PC-3 (cell line): ENCODE measurements at places on chromosomes 1 and 21. TPM values are rescaled to one million over a fixed set of nuclear protein-coding genes. Genes with fewer than 3 reads are reported as not detected.

Gene SYCP1
- total RNA-seq = not detected in 2 replicates

Gene CLDN14
- total RNA-seq = 8.9 and 10.9 TPM in 2 replicates

Gene FCGR3A
- not detected in 2 replicates for total RNA-seq

Gene KRTAP10-8
- not detected in 2 replicates for total RNA-seq

Gene CRYAA
- total RNA-seq = not detected in 2 replicates

Gene KCNJ9
- total RNA-seq = not detected in 2 replicates

Gene CCDC181
- total RNA-seq = 0.07 TPM in 1 of 2 replicates, not detected in the other

Gene SPRR4
- not detected in 2 replicates for total RNA-seq

Gene SLAMF6
- not detected in 2 replicates for total RNA-seq

Gene MPL
- 0.35 TPM in 1 of 2 replicates, not detected in the other for total RNA-seq

DNA sequence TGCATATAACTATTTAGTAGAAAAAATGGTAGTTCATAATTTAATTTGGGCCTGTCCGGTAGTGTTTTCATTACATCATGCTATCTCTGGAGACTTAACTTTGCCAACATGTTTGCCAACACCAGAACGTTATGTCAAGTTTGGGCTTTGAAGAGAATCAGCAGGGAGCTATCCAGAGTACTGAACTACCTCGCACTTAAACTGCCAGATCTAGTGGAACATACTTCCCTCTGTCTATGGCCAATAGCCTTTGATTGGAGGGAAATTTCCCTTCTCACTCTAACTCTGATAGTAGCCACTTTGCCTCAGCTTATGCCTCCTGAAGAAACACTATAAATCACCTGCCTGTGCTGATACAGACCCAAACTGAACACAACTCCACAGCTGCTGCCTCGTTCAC is 10.0 kb downstream of the LRRC53 start:
- DNase-seq = peak; percentile 61

DNA sequence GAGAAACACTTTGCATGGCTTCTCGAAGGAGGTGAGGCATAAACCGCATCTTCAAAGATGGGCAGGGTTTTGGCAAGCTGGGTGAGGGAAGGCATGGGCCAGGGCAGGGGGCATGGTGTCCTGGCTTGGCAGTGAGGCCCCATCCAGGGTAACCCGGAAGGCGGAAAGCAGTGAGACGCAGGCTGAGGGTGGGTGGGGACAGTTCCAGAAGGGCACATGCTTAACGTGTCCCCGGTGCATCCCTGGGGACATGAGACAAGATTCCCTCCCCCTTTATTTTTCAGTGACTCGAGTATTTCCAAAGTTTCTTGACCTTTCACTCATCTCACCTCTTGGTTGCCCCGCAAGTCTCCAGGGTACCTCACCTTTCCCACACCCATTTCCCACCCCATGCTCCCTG is 122.8 kb upstream of the SLC25A33 start:
- no peak for DNase-seq

- DNase-seq = no peak
These were observed 607.7 kb upstream of the USP24 start for GRCh38 chr1:55822891-55823290.

DNA sequence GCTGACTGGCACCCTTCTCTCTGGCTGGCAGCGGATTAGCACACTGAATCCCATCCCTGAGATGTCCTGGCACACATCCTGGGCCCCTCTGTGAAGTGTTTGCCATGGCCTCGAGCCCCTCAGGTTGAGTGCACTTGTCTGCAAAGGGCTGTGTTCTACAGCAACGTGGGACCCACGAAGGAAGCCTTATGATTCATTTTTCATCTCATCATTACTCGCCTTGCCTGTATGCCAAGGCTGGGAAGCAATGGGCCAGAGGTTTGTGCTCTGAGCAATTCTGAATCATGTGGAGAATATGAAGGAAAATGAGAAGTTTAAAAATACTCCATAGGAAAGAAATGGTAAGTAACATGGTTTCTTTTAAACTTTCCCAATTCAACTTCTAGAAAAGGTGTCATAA is 124.8 kb upstream of the LMO4 start:
- DNase-seq = peak; percentile 65

- DNase-seq = no peak
These were observed 16.1 kb upstream of the STMN1 start for GRCh38 chr1:25922056-25922970.

DNA sequence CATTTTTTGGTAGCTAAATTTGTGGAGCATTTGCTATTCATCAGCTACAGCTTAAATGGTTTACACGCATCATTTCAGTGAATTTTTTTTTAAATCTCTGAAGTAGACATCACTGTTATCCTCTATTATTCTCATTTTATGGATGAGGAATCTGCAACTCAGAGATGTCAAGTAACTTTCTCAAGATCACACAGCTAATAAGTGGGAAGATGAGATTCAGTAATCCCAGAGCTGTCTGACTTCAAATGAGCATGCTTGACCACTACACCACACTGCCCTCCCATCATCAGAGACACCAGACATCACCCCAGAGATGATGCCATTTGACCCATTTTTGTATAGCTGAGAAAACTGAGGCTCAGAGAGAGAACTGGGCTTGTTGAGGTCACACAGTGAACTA is 116.4 kb downstream of the RRAGC start:
- DNase-seq = no peak

GRCh38 chr1:160406131-160406968 is 6.0 kb downstream of the VANGL2 start:
- peak; percentile 47 for DNase-seq

- no peak for DNase-seq
These were observed 17.2 kb upstream of the C4BPB start for GRCh38 chr1:207071426-207071825.

GRCh38 chr21:28705616-28706015 is 287.1 kb downstream of the LTN1 start:
- no peak for DNase-seq

DNA sequence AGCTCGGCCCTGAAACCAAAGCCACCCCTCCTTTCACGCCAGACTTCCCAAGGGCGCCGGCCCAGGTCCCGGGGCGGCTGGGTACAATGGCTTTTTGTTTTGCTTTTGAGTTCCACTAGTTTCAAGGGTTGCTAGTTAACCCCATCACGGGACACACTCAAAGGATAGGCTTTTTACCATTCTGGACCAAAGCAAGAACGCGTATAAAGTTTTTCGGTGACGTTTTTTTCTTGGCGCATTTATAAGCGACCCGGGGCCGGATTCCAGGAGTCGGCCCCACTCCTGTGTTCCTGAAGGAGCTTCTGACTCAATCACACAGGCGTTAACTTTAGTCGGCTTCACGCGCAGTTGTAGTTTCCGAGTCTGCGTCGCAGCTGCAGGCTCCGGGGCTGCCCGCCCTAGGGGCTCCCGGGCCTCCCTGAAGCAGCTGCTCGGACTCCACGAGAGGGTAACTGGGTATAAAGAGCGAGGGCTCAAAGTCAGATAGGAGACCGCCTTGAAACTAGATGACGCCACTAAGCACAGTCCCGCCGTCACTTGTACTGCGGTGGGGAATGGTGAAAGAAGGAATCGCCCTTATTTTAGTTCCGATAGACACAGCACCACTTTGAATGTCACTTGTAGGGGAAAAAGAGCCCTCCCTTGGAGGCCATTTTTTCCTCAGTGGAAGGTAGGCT is 707 bp upstream of the KLHL21 start:
- peak; percentile 62 for DNase-seq

DNA sequence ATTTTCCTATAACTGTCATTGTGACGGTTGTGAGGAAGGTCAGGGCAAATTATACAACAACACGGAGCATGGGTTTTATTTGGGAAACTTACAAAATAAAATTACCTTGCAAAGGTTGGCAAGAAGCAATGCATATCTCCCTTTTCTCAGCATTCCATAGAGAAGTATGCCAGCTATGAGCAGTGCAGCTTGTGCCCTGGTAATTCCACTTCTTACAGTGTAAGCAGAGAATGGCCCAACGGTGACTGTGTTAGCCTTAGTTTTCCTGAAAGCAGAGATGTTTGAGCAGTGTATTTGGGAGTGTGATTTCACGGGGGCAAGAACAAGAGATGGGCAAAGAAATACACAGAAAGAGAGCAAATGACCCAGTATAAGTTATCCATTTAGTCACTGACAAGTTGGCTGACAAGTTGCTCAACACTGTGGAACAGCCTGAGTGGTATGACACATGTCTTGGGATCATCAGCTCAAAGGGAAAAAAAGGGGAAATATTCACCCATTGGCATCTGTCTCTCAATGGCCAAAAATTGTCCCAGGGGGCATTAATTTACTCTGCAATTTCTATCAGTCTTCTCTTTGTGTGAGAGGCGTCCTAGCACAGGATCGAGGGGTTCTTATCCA is 210.9 kb upstream of the NRIP1 start:
- peak; percentile 38 for DNase-seq

DNA sequence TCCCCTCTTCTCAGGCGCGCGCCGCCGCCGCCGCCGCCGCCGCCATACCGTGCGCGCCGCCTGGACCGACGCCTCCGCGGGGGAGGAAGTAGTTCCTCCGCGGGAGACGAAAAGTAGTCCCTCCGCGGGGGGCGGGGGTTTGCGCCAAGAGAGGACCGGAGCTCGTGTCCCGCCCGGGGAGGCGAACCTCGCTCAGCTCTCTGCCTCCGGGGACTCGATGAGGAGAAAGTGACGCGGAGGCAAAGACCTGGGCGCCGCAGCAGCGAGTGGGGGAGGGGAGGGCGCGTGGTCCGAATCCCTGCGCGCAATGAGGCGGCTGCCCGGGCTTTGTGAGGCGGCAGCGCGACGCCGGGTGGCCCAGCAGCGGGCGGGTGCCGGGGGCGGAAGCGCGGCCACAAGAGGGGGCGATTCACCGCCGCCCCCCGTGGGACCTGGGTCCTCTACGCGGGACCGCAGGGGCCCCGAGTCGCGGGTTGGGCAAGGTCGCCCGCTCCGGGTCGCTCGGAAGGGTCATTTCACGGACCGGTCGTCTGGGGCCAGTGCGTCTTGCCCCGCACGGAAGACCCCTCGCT is at the start of gene BRWD1:
Gene BRWD1 (minus strand): TSS at position 62 of the 572 bp plus-strand sequence. CDS start 141 bp downstream, outside the sequence.
- peak; percentile 77 for DNase-seq

GRCh38 chr1:211490821-211491415 is 1.0 kb downstream of the RD3 start:
- no peak for DNase-seq

GRCh38 chr1:67537667-67538018 is 107.4 kb upstream of the SERBP1 start:
- no peak for DNase-seq

DNA sequence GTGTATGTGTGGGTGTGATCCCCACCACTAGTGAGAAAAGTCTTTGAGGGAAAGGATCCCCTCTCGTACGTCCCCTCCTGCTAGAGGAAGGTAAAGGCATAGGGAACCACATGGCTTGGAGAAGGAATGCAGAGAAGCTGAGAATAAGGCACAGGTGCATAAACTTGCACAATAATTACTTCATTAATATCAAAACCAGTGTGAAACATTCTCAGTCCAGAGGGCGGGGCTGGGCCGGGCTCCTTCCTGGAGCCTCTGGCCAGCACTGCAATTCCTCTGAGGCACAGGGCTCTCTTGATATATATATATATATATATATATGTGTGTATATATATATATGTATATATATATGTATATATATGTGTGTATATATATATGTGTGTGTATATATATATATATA is 162.6 kb downstream of the TSEN15 start:
- DNase-seq = no peak

DNA sequence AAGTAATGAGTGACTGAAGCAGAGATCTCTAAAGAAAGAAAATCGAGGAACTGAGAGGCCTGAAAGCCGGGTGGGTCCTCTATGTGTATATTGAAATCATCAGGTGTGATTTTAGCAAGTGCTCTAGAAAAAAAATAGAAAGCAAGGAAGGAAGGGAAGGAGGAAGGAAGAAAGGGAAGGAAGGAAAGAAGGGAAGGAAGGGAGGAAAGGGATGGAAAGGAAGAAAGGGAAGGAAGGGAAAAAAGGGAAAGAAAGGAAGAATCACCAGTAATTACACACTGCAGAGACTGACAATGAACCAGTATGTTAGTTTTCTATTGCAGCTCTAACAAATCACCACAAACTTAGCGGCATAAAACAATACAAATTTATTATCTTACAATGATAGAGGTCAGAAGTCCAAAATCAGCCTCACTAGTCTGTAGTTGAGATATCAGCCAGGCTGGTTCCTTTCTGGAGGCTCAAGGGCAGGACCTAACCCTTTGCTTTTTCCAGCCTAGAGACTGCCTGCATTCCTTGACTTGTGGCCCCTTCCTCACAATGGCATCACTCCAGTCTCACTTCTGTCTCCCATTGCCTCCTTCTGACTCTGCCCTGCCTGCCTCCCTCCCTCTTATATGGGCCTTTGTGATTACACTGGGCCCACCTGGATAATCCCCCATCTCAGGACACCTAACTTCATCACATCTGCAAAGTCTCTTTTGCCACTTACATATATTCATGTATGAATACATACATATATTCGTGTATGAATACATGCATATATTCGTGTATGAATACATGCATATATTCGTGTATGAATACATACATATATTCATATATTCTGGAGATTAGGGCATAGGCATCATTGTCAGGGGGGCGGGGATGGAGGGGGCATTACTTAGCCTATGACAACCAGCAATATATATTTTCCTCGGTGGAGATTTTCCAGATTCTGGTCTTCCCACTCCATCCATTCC is 47.5 kb upstream of the CDC42BPA start:
- DNase-seq = no peak

GRCh38 chr21:25887646-25888306 is 153.0 kb downstream of the GABPA start:
- DNase-seq = no peak

GRCh38 chr1:32480003-32480402 is 15.1 kb downstream of the ZBTB8B start:
- no peak for DNase-seq

GRCh38 chr1:178581351-178582303 is 68.7 kb downstream of the TEX35 start:
- DNase-seq = no peak

- DNase-seq = peak; percentile 45
These were observed 12.9 kb upstream of the RNU1-4 start for GRCh38 chr1:16727190-16728111.

- no peak for DNase-seq
These were observed 2.7 kb upstream of the SLC30A10 start for GRCh38 chr1:219931033-219931432.

DNA sequence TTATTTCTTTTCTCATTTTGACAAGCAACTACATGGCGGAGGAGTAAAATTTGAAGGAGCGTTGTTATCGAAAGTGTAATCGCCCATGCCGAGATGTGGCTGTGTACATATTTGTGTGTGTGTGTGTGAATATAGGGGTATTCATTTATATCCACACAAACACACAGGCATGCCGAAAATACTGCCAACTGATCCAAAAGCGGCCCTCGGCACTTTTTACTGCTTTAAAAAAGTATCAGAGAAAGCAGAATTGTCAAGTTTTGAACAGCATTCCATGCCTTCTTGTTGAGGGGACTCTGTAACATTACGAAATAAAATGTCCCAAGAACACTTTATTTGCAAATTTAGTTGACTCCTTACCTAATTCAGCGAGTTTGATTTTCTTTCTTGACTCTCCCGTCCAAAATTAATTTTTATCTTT is 1.1 kb downstream of the PBX1 start:
- DNase-seq = peak; percentile 6

- DNase-seq = no peak
These were observed 14.7 kb upstream of the SLC19A1 start for GRCh38 chr21:45556645-45557615.

DNA sequence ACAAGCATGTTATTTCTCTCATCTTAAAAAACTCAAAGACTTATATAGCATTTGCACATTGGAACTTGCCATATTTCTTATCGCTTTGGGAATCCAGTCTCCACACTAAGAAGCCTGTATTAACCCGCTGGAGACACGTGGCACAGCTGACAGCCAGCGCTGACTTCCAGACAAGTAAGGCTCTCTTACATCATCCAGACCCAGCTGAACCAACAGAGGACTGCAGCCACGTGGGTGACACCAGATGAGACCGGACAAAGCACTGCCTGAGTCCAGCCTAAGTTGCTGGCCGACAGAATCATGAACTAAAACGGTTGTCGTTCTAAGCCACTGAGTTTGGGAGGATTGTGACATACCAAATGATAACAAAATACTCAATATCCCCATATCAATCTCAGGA is 6.3 kb upstream of the CD247 start:
- no peak for DNase-seq
